ENCODE measurements at places on chromosomes 16 and 17.

GRCh38 chr17:12664894-12665262, 812 bp upstream of the MYOCD start:
- no peak for DNase-seq

GRCh38 chr17:27649929-27650328, 18.9 kb downstream of the LGALS9 start:
- no peak for DNase-seq

GRCh38 chr17:27946513-27946912, 53.3 kb upstream of the LYRM9 start:
- DNase-seq = no peak

- DNase-seq = peak; percentile 65
Measured at GRCh38 chr17:10114931-10115535, 83.4 kb downstream of the GAS7 start.

DNA sequence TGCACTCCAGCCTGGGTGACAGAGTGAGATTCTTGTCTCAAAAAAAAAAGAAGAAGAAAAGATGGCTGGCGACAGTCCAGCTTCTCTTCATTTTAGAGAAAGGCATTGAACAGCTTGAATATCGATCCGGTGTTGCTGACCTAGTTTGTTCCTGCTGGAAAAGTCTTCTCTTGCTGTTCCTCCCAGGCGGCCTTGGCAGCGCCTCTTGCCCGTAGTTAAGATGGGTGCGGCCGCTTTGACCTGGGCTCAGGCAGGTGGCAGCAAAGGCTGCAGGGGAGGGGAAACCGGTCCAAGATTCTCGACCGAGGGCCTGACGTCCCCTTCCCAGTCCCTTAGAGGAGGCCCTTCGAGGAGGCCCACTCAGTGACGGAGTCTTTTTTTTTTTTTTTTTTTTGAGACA, 3.8 kb upstream of the ZNF764 start:
- no peak for DNase-seq

DNA sequence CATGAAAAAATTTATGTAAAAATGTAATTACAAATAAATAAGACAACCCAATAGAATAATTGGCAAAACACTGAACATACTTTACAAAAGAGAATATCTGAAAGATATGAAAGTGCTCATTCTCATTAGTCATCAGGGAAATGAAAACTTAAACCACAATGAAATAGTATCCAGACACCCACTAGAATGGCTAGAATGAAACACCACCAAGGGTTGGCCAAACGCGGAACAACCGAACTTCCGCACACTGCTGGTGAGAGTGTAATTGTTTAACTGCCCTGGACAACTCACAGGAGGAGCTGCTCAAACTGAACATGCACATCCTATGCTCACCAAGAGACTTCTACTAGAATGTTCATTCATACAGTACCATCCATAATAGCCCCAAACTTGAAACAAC, 5.8 kb upstream of the ZDHHC7 start:
- DNase-seq = no peak

DNA sequence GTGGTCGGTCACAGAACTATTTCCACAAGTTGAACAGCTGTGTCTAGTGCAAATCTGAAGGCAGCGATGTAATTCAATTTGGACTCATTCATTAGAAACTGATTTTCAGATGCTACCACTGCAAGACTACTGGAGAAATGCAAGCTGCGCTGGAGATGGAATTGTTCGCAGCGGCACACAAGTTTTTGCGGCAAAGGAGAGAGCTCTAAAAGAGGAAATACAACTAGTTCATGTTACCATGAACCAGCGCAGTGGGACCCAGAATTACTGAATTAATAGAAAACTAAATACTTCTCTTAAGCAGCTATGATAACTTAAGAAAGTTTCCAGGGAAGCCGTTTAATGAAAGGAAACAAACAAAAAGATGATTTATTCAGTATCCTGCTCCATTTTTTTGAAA, 1.9 kb downstream of the CREBBP start:
- DNase-seq = no peak

DNA sequence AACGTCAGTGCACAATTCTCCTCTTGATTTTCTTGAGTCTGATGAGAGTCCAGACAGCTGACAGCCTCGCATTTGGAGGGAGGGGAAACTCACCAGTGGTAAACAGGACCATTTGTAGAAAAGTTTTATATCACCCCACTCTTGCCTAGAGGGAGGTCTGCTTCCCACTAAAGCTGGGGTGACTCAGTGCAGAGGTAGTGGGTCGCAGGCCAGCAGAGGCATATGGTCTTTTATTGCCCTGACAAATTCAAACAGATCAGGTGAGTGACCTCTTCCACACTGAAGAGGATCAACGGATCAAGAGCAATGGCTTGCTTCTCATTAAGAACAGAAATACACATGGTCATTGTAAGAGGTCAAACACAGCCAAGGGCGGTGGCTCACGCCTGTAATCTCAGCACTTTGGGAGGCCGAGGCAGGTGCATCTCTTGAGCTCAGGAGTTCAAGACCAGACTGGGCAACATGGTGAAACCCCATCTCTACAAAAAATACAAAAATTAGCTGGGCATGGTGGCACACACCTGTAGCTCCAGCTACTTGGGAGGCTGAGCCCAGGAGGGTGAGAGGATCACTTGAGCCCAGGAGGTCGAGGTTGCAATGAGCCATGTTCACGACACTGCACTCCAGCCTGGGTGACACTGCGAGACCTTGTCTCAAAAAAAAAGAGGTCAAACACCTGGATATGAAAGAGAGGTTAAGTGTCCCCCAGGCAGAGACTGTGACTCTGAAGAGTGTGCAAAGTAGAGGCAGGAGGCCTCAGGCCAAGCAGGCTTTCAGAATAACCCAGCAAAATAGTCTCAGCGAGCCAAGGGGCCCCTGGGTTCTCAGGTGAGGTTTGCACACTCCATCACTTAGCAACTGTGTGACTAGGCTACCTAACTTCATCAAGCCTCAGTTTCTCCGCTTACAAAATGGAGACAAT, 56.5 kb upstream of the ERN1 start:
- DNase-seq = no peak

DNA sequence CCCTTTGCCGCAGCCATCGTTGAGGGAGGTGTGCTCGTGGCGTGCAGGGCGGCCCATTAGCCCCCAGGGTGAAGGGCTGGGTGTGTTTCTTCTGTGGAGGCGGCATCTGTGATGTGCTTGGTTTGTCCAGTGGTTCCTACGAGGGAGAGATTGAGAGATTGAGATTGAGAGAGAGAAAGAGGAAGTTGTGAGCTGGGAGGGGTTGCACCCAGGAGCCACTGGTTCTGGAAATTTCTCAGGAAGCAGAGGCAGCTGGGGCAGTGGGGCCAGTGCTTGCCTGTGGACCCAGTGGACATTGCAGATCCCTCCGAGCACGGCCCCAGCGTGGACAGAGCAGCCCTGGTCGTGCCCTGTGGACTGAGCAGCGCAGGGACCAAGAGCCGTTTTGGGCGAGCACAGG, 72.0 kb upstream of the ZNF750 start:
- DNase-seq = no peak

GRCh38 chr16:49576941-49577340, 203.3 kb downstream of the C16orf78 start:
- DNase-seq = no peak

- no peak for DNase-seq
Measured at GRCh38 chr17:8766731-8767130, 8.4 kb upstream of the SPDYE4 start.

- no peak for DNase-seq
Measured at GRCh38 chr16:12160815-12161550, 184.4 kb downstream of the SNX29 start.

GRCh38 chr17:18920911-18921441, 31.0 kb upstream of the SLC5A10 start:
- DNase-seq = no peak

GRCh38 chr17:14541714-14542113, 240.8 kb downstream of the HS3ST3B1 start:
- DNase-seq = no peak

DNA sequence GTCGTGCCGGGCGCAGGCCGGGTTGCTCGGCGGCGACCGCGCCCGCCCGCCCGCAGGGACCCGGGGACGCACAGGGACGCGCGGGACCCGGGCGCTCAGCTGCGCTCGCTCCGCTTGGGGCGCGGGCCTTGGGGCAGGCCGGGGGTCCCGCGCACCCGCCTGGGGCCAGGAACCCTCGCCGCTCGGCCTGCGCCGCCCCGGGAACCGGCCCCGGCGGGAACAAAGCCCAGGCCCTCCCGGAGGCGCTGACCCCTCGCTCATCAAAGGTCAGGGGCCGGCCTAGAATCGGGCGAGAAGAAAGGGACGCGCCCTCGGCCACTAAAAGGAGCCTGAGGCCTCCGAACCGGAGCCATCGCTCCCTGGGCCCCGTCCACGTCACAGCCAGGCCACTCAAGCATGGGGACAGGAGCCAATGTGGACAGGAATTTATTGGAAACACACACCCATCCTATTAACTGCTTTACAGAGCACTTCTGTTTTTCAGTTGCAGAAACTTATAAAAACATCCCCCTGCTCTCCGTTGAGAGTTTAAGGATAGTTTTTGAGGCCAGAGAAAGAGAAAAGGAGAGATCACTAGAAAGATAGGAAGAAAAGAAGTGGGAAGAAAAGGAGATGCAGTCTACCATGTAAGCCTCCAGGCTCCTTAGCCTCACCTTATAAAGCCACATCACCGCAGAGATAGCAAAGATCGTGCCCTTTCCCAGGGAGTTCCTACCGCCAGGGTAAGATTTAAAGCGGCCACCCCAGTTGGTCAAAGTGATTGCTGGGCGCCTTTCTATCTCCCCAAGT, 558 bp upstream of the ZFHX3 start:
- DNase-seq = no peak

GRCh38 chr16:86874141-86874540, 295.8 kb downstream of the FOXL1 start:
- DNase-seq = peak; percentile 66

GRCh38 chr17:8117367-8117979, 841 bp downstream of the ALOXE3 start:
- no peak for DNase-seq

DNA sequence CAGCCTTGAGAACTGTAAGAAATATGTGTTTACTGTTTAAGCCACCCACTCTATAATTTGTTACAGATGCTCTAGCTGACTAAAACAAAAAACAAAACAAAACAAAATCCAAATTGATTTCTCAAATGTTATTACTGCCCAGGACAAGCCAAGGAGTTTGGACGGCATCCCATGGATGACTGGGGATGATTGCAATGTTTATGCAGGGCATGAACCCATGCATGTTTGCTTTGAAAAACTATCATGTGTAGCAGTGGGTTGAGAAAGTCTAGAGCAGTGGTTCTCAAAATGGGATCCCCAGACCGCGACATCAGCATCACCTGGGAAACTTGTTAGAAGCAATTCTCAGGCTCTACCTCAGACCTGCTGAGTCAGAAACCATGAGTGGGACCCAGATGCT, 223.2 kb upstream of the PSMD7 start:
- no peak for DNase-seq

- no peak for DNase-seq
Measured at GRCh38 chr17:83041305-83041704, 38.1 kb upstream of the METRNL start.

DNA sequence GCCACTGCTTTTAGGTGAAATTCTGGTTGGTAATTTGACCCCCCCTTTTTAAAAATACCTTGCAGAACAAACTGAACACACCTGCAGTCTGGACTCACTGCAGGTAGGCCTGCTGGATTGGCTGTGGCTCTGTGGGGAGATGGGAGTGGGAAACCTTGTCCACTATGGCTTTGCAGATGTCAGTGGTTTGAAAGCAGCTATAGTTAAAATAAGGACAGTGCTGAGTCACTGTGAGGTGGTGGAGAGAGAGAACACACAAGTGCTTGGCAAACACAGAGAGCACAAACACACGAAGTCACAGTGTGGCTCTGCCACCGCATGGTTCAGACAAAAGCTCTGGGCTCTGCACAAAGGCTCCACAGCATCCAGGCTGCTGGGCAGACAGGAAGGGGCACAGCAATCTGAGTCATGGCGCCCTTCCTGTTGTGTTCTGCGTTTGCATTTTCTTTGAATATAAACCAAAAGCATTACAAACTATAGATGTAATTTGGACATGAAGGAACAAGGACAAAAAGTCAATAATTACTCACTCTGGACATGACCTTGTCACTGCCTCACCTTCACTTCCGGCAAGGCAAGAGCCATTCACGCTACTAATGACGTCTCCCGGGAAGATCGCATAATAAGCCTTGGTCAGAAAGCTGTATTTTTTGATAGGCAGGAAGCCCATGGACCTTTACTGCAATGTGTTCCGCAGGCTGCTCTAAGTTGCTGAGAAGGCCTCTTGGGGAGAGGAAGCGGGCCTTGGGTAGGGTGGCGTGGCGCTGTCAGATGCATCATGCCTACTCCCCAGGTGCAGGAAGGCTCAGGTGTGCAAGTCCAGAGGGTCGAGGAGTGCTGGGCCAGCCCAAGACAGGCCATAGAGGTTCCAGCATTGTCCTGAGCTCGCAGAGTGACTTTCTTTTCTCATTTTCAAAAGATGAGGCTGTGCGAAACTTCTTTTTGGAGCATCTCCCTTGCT, 60.1 kb upstream of the MED9 start:
- no peak for DNase-seq

- DNase-seq = no peak
Measured at GRCh38 chr16:88383401-88384221, 852 bp downstream of the ZNF469 start.

- no peak for DNase-seq
Measured at GRCh38 chr17:69728816-69729215, 314.3 kb downstream of the MAP2K6 start.

DNA sequence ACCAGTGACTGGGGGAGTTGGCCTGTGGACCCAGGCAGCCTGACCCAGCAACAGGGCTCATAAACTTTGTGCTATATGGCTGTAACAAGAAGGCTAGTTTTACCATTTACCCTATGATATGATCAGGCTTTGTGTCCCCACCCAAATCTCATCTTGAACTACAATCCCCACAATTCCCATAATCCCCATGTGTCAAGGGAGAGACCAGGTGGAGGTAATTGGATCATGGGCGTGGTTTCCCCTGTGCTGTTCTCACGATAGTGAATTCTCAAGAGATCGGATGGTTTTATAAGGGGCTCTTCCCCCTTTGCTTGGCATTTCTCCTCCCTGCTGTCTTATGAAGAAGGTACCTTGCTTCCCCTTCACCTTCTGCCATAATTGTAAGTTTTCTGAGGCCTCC, 111.2 kb upstream of the NLRP1 start:
- no peak for DNase-seq

DNA sequence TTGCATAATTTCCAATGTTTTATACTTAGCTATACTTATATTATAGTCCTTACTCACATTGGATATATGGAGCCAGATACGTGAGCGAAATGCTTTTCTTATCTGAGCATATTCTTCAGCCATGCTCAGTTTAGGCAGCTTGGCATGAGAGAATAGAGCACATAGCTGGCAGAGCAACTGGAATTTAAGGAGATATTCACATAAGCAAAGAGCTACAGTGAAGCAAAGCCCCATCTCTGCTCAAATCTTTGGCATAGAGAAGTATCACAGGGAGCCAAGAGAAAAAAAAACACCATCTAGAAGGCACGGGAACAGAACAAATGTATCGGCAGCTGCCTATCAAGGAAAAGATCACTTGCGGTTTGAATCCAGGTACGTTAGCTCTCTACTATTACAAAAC, 734.2 kb upstream of the KIF2B start:
- DNase-seq = no peak

DNA sequence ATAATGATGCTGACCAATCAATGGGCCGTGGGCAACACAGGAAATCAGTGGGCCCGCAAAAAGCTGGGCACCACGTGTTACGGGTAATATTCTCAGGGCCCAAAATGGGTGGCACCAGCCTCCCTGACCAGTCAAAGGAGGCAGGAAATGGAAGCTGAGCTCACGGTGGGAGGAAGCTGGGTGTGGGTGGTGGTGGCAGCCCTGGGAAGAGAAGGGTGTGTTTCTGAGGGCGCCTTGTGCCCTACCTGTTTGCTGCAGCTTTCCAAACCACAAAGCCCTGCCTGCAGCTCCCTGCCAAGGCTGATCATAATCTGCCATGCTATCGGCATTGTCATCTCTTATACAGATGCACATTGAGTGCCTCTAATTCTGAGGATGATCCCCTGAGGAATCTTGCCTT, 457.9 kb downstream of the SLC39A11 start:
- no peak for DNase-seq
